ENCODE measurements at places on chromosomes 5 and 9. TPM values are rescaled to one million over a fixed set of nuclear protein-coding genes. Genes with fewer than 3 reads are reported as not detected.

Gene FST
- not detected for total RNA-seq

Gene ANKRD20A1
- 0.62 TPM for total RNA-seq

Gene TAF1L
- 0.02 TPM for total RNA-seq

Gene PTGES
- total RNA-seq, result 0.31 TPM

Gene FGF18
- total RNA-seq, result 0.17 TPM

Gene DDX4
- not detected for total RNA-seq

DNA sequence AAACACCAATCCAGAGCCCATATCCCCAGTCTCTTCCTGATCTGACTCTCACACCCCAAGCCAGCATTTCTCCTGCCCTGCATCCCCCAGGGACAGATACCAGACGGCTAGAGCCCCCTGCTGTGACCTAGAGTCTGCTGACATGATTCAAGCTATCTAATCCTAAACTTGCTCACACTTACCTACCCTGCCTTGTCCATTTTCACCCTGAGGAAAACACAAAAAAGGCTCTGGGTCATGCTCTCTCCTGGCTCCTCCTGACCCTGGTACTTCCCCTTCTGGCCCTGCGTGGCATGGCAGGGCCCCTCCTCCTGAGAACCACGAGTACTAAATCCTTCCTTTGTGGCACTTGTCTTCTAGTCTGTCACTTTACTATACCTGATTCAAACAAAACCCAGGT, 2.8 kb upstream of the ARRDC1 start:
- no peaks in the 10 kb centered on the region for H3K36me3 ChIP-seq
- peaks cover 12% of the 10 kb centered on the region for H3K4me1 ChIP-seq

GRCh38 chr5:89309268-89309667, 426.3 kb upstream of the MEF2C start:
- H3K36me3 ChIP-seq, result no peaks in the 10 kb centered on the region
- DNase-seq, result no peak
- H3K27me3 ChIP-seq, result no peaks in the 10 kb centered on the region
- peaks cover 5% of the 10 kb centered on the region for H3K4me1 ChIP-seq
- H3K4me3 ChIP-seq, result no peak overlapping the region
- no peak overlapping the region for H3K27ac ChIP-seq

DNA sequence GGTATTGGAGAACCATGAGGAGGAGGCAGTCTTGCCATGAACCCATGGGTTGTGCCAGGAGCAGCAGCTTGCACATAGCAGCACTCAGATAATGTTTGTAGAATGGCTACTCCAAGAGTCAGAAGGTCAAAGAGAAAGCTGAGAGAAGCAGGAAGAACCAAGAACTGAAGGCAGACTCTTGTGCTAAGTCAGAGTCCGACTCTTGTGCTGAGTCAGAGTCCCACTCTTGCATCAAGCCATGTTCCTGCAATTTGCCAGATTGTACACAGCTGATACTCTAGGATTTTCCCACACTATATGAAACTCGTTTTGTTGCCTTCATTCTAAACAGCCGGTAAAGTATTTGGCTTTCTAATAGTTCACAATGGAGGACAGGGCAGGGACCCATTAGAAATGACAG, 26.2 kb upstream of the HSPA9 start:
- no peak for DNase-seq
- H3K27ac ChIP-seq, result no peak overlapping the region
- H3K36me3 ChIP-seq, result no peaks in the 10 kb centered on the region

DNA sequence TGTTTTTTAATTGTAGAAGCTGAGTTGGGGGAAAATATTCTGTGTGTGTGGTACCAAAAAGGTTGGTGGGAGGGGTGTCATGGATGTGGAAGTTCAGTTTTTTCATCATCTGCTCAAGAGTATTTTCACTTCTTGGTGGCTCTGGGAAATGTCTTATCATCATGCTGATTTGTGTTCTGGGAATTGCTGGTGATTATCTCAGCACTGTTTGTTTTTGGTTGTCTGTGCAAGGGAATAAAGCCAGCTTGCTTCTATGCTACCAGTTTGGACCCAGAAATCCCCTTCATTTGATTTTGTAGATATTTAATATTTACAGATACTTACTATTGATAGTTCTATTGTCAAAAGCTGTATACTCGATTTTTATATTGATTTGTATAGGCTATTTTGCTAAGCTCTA, 2289.7 kb downstream of the MAT2B start:
- no peaks in the 10 kb centered on the region for H3K36me3 ChIP-seq
- H3K4me1 ChIP-seq, result no peaks in the 10 kb centered on the region
- no peak overlapping the region for H3K27ac ChIP-seq
- no peaks in the 10 kb centered on the region for H3K27me3 ChIP-seq

DNA sequence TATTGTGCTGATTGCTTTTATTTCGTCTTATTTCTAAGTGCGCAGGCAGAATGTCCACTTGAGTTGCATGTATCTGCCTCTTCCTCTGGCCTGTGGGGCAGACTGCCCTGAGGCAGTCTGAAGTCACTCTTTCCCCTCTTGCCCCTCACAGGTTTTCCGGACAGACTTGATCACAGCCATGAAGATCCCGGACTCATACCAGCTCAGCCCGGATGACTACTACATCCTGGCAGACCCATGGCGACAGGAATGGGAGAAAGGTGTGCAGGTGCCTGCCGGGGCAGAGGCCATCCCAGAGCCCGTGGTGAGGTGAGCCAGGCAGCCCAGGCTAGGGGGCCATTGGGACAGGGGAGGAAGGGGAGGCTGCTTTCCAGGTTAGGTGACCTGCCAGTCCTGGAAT, 26.4 kb downstream of the JADE2 start:
- peaks cover 42% of the 10 kb centered on the region for H3K36me3 ChIP-seq
- H3K27me3 ChIP-seq, result no peaks in the 10 kb centered on the region
- H3K27ac ChIP-seq, result peak overlapping the region; percentile 76
- no peak overlapping the region for H3K4me3 ChIP-seq
- no peak for DNase-seq

GRCh38 chr9:131663288-131663687, 76.6 kb downstream of the RAPGEF1 start:
- peaks cover 2% of the 10 kb centered on the region for H3K36me3 ChIP-seq
- no peak for DNase-seq
- H3K4me3 ChIP-seq, result no peak overlapping the region
- H3K27me3 ChIP-seq, result no peaks in the 10 kb centered on the region

GRCh38 chr9:32644698-32645097, 9.2 kb upstream of the TAF1L start:
- peaks cover 18% of the 10 kb centered on the region for H3K27me3 ChIP-seq
- H3K36me3 ChIP-seq, result no peaks in the 10 kb centered on the region
- no peak for DNase-seq
- no peak overlapping the region for H3K4me3 ChIP-seq

DNA sequence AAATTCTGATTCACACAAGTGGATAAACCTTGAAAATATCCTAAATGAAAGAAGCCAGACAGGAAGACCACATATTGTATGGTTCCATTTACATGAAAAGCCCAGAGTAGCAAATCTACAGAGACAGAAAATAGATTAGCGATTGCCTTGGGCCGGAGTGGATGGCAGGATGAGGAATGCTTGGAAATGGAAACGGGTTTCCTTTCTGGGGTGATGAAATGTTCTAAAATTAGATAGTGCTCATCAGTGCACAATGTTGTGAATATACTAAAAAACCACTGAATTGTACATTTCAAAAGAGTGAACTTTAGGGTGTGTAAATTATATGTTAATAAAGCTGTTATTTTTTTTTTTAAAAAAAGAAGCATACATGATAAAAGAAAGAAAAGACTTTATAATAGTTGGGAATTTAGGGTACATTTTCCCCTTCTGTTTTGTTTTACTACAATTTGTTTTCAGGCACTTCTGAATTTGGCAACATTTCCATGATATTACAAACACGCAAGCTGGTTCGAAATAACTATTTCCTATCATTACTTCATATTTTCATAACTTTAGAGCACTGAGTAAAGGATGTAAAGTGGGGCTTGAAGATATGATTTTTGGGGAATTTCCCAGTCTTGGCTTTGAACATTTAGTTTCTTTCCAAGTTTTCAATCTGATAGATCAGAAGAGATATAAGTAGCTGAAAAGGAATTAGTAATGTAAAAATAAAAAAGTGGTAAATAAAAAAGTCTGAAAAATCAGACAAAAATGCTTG, 23.9 kb downstream of the SLC35A4 start:
- H3K27ac ChIP-seq, result no peak overlapping the region
- H3K4me3 ChIP-seq, result no peak overlapping the region
- H3K36me3 ChIP-seq, result no peaks in the 10 kb centered on the region
- H3K4me1 ChIP-seq, result no peaks in the 10 kb centered on the region
- no peak for DNase-seq

GRCh38 chr5:165227515-165227914, 1722.1 kb downstream of the MAT2B start:
- H3K27ac ChIP-seq, result no peak overlapping the region
- H3K36me3 ChIP-seq, result no peaks in the 10 kb centered on the region
- no peak overlapping the region for H3K4me3 ChIP-seq
- no peak for DNase-seq
- no peaks in the 10 kb centered on the region for H3K27me3 ChIP-seq

DNA sequence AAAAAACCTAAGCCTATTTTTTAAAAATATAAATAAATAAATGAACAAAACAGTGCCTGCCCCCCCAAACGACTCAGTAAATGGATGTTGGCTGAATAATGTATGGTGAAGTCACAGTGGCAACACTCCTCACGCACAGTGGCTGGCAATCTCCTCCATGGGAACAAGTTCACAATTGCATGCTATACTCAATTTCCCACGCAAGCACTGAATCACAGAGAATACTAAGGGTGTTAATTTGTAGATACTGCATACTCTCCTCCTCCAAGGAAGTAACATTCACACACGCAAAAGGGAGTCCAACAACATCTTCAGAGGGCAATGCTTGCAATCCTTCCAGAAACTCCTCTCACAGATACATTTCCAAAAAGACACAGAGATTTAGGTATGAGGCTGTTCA, 47.5 kb downstream of the SERINC5 start:
- H3K4me1 ChIP-seq, result peaks cover 96% of the 10 kb centered on the region
- no peak for DNase-seq
- H3K27me3 ChIP-seq, result no peaks in the 10 kb centered on the region
- H3K4me3 ChIP-seq, result no peak overlapping the region
- H3K27ac ChIP-seq, result peak overlapping the region; percentile 34
- no peaks in the 10 kb centered on the region for H3K36me3 ChIP-seq

DNA sequence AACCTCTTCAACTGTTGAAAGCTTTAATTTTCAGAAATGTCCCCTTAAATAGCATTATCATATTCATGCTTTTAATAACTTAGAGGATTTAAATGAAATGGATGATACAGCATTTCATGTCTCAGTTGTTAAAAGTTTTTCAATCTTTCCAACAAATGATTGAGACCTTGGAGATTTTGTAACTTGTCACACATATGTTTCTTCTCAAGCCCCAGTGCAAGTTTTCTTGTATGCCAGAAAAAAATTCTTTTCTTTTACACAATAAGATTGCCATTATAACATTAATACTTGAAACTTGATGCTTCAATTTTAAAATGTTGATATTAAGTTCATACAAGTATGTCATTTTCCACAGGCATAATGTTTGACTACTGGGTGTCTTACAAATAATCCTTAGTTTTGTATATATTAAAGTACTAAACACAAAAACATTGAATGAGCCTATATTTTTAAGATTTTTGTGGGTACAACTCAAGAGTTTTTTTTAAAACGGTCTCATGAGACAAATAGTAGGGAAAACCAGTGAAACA, 124.5 kb downstream of the AGTPBP1 start:
- no peak overlapping the region for H3K27ac ChIP-seq
- no peak for DNase-seq
- peaks cover 5% of the 10 kb centered on the region for H3K36me3 ChIP-seq
